ENCODE measurements at places on chromosomes 6 and 20.

DNA sequence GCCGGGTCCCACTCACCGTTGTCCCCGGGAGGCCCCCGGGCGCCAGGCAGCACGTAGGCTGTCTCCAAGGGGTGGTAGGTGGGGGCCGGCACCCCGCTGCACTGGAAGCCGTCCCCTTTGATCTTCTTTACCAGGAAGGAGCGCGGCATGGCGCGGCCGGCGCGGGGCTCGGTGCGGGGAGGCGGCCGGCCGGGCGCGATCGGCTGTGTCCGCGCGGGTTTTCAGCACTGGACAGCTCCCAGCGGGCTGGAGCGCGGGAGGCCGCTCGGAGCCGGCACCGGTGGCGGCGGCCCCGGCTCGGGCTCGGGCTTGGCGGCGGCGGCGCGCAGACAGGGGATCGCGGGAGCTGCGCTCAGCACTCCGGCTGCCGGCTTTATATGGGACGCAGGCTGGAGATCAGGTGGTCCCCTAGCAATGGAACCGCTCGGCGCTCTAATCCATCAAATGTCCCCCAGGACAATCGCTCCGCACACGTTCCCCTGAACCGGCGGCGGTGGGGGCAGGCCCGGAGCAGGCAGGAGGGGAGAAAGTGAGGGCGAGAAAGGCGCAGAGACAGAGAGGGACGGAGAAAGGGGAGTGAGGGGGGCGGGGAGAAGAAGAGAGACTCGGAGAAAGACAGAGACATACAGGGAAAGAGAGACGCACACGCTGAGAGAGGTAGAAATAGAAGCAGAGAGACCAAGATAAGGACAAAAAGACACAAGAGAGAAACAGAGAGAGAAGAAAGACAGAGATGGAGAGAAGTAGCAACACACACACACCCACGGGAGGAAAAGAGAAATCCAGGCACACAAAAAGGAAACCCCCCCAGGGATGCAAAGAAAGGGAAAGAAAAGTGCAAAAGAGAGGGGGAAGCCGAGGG lies at the start of gene SCRT2:
SCRT2 (minus strand) TSS at position 350 of the 862 bp plus-strand sequence; CDS start at position 149, 201 bp downstream.
- peak; percentile 53 for DNase-seq

- no peak for DNase-seq
Measured at GRCh38 chr6:39341352-39341751, 18.9 kb upstream of the KCNK16 start.

- no peak for DNase-seq
Measured at GRCh38 chr6:4085332-4085700, 6.4 kb upstream of the FAM217A start.

DNA sequence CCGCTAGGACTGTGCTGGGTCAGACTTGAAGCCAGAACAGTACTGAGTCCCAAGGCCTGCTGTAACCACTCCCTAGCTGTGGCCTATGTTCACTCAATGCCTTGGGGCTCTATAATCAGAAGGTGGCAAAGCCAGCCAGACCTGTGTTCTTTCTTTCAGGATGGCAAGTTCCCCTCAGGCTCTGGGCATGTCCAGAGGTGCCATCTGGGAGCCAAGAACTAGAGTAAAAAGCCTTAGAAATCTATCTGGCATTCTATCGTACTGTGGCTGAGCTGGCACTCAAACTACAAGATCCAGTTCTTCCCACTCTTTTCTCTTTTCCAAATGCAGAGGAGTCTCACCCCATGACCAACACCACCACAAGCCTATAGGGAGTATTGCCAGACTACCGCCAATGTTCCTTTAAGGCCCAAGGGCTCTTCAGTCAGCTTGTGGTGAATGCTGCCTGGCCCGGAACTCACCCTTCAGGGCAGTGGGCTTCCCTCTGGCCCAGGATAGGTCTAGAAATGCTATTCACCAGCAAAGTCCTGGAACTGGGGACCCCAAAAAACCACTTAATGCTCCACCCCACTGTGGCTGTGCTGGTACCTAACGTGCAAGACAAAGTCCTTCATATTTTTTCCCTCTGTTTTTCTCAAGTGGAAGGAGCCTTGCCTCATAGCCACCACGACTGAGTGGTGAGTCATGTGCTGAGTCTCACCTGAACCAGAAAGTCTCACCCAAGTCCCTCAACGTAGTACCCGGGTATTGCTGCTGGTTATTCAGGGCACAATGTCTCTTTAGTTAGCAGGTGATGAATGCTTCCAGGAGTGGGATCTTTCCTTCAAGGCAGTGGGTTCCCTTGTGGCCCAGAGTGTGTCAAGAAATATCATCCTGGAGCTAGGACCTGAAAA lies 8.6 kb upstream of the SIRPB2 start:
- DNase-seq = no peak

- DNase-seq = no peak
Measured at GRCh38 chr6:21128601-21129000, 464.9 kb upstream of the SOX4 start.

- DNase-seq = no peak
Measured at GRCh38 chr6:99276747-99277146, 72.7 kb downstream of the FAXC start.

DNA sequence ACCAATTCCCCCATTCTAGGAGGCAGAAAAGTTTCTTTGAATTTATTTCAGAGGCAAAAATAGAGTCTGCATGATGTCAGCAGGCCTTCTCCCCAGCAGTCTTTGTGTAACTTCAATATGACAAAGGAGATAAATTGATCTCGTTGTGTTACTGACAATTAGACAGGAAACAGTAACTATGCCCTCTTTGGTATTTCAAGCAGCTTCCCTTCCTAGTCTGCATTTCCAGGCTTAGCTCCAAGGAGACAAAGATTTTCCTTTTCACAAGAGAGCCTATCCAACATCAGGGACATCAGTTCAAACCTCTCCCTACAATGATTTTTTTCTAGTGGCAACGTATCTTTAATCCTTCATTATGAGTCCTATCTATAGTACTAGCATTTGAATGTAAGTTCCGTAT lies 245.9 kb upstream of the HSF2 start:
- no peak for DNase-seq

GRCh38 chr20:63120808-63121090 lies 95.2 kb downstream of the YTHDF1 start:
- no peak for DNase-seq

Data from NCI-H526 (cell line).